Gastrocnemius medialis (tissue), 4 donors: ENCODE measurements at places on chromosomes 2 and 18. TPM values are rescaled to one million over a fixed set of nuclear protein-coding genes. Genes with fewer than 3 reads are reported as not detected.

Gene PCARE
- total RNA-seq = 0.03 TPM

Gene PDE11A
- 0.82 TPM for total RNA-seq

Gene BOK
- 4.7 TPM for total RNA-seq

Gene MRO
- not detected for total RNA-seq

Gene CXCR4
- total RNA-seq = 3.7 TPM

Gene TGFA
- 0.18 TPM for total RNA-seq

Gene KCNE4
- total RNA-seq = 4.3 TPM

Gene CFC1
- total RNA-seq = not detected

Gene PCBP1
- 292 TPM for total RNA-seq

Gene ADD2
- total RNA-seq = 0.36 TPM

Gene GTF2A1L
- total RNA-seq = not detected

- H3K4me3 ChIP-seq = no peak overlapping the region
- no peaks in the 10 kb centered on the region for H3K36me3 ChIP-seq
- H3K27me3 ChIP-seq = peaks cover 7% of the 10 kb centered on the region
- H3K27ac ChIP-seq = no peak overlapping the region
- DNase-seq = no peak
Measured at GRCh38 chr2:60629801-60630385, 76.4 kb upstream of the BCL11A start.

DNA sequence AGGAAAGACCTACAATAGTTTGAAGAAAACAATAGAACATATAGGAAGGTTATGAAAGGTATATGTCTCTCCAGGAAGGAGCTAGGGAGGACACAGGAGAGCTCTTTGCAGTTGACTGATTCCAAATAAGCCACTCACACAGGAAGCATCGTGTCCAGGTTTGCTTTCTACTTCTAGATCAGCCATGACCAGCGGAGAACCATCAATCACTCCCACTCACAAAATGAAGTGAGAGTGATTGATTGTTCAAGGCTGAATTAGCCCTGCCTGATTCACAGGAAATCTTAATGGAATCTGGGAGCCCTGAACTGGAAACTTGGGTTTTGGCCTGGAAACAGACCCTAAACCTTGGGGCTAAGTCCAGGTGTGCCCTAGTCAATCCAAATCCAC, 1292.2 kb upstream of the ZEB2 start:
- no peaks in the 10 kb centered on the region for H3K4me1 ChIP-seq
- DNase-seq = no peak
- no peaks in the 10 kb centered on the region for H3K36me3 ChIP-seq
- no peak overlapping the region for H3K4me3 ChIP-seq

DNA sequence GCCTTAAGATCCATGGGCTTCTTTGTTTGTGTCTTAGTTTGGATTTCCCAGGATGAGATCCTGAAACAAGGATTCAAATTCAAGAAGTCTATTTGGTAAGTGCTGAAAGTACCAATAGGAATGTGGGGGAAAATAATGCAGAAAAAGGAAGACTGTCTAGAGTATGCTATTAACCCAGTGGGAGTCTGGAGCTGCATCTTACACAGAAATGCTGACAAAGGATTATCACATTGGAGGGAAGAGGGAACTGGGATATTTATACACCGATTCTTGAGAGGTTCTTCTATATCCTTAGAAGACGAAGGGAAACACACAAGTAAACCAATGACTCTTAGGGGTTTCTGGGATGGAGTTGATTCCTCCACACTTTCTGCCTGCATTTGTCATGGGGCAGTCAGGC, 294.8 kb upstream of the FIGN start:
- no peak for DNase-seq
- no peaks in the 10 kb centered on the region for H3K27me3 ChIP-seq
- no peak overlapping the region for H3K27ac ChIP-seq
- no peak overlapping the region for H3K4me3 ChIP-seq
- no peaks in the 10 kb centered on the region for H3K36me3 ChIP-seq
- H3K4me1 ChIP-seq = no peaks in the 10 kb centered on the region

DNA sequence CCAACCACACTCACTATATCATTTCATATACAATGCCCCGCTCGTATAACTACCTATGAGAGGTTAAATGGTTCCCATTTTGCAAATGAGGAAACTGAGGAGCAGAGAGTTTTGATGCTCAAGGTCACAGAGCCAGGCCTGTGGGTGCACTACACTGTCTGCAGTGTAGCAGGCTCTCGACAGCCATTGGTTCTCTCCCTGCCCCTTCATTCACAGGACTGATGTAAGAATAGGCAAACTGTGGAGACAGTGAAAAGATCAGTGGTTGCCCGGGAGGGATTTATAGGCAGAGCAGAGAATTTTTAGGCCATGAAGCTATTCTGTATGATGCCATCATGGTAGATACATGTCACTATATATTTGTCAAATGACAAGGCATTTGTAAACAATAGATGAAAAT, 39.0 kb upstream of the LBH start:
- no peaks in the 10 kb centered on the region for H3K27me3 ChIP-seq
- H3K36me3 ChIP-seq = no peaks in the 10 kb centered on the region
- no peak for DNase-seq
- no peaks in the 10 kb centered on the region for H3K4me1 ChIP-seq

GRCh38 chr18:63366213-63367052, 573 bp downstream of the KDSR start:
- no peaks in the 10 kb centered on the region for H3K36me3 ChIP-seq
- peaks cover 19% of the 10 kb centered on the region for H3K4me1 ChIP-seq
- peak overlapping the region; percentile 98 for H3K27ac ChIP-seq
- no peaks in the 10 kb centered on the region for H3K27me3 ChIP-seq

DNA sequence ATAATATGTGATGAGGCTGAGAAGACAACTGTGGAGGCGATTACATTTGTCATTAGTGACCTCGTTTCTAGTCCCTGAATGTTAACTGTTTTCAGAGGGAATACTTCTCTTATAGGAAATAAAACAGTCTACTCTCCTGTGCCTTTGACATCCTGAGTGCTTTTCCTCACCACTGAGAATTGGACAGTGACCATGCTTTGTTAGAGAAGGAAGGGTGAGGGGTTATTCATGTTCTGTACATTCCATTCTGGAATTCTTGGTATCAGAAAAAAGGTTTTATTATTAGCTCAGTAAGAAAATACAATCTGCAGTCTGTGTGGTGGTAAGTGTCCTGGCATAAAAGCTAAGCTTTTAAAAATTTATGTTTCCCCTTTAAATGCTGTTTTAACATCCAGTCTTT, 58.8 kb downstream of the PARD3B start:
- H3K36me3 ChIP-seq = no peaks in the 10 kb centered on the region
- no peak overlapping the region for H3K27ac ChIP-seq
- no peak overlapping the region for H3K4me3 ChIP-seq
- DNase-seq = no peak

- no peak overlapping the region for H3K4me3 ChIP-seq
- no peak for DNase-seq
- no peaks in the 10 kb centered on the region for H3K27me3 ChIP-seq
- H3K4me1 ChIP-seq = peaks cover 11% of the 10 kb centered on the region
Measured at GRCh38 chr2:179677077-179677688, 184.2 kb downstream of the ZNF385B start.

- DNase-seq = no peak
- no peaks in the 10 kb centered on the region for H3K36me3 ChIP-seq
- no peak overlapping the region for H3K4me3 ChIP-seq
Measured at GRCh38 chr2:38444247-38444646, 67.2 kb upstream of the ATL2 start.

DNA sequence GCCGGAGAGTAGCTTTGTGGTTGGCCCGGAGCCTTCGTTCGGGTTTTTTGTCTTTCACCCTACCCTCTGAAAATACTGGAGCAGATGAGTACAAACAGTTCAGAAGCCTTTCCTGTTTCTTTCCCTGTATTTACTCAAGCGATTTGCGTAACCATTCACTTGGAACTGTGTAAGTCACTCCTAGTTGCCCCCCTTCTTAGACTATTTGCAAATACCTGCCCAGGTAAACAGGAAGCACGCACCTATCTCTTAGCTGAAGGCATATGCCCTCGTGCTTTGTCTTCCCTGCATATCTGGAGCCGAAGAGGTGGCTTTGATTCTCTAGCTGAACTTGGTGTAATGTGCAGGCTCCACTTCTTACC, 1.4 kb downstream of the KCNS3 start:
- peak overlapping the region; percentile 91 for H3K4me3 ChIP-seq
- peaks cover 30% of the 10 kb centered on the region for H3K4me1 ChIP-seq
- no peaks in the 10 kb centered on the region for H3K27me3 ChIP-seq
- H3K27ac ChIP-seq = peak overlapping the region; percentile 86
- no peak for DNase-seq

- no peak for DNase-seq
- no peaks in the 10 kb centered on the region for H3K27me3 ChIP-seq
- no peaks in the 10 kb centered on the region for H3K4me1 ChIP-seq
- H3K36me3 ChIP-seq = no peaks in the 10 kb centered on the region
- H3K4me3 ChIP-seq = no peak overlapping the region
Measured at GRCh38 chr2:219783359-219783975, 156.0 kb downstream of the SLC4A3 start.

DNA sequence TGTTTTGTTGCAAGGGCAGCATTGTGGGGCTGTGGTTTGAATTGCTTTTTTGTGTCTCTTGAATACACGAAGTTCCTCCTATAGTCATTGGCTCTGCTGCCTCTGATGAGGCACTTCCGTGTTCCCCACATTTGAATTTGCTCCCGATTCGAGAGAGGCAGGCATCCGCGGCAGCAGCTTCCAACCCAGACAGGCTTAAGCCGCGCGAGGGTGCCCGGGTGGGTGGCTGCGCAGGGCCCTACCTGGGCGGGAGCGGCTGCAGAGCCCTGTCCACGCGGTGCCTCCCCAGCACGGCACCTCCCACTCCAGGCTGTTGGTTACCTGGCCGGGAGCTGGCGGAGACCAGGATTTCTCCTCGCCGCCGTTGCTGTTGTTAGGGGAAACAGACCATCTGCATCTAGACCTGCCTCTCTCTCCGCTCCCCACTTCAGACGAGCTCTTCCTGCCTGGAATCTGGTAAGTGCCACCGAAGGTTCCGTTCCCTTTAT, 151.3 kb downstream of the NEDD4L start:
- peak overlapping the region; percentile 38 for H3K4me3 ChIP-seq
- peaks cover 6% of the 10 kb centered on the region for H3K4me1 ChIP-seq
- no peaks in the 10 kb centered on the region for H3K27me3 ChIP-seq
- DNase-seq = no peak

GRCh38 chr2:101375653-101376052, 11.7 kb downstream of the CREG2 start:
- no peaks in the 10 kb centered on the region for H3K36me3 ChIP-seq
- H3K27me3 ChIP-seq = no peaks in the 10 kb centered on the region
- no peak overlapping the region for H3K27ac ChIP-seq
- H3K4me1 ChIP-seq = no peaks in the 10 kb centered on the region
- no peak overlapping the region for H3K4me3 ChIP-seq
- no peak for DNase-seq

- no peaks in the 10 kb centered on the region for H3K36me3 ChIP-seq
- H3K27me3 ChIP-seq = no peaks in the 10 kb centered on the region
- H3K4me3 ChIP-seq = no peak overlapping the region
- H3K4me1 ChIP-seq = no peaks in the 10 kb centered on the region
- no peak overlapping the region for H3K27ac ChIP-seq
Measured at GRCh38 chr2:8623958-8624591, 57.8 kb upstream of the ID2 start.

DNA sequence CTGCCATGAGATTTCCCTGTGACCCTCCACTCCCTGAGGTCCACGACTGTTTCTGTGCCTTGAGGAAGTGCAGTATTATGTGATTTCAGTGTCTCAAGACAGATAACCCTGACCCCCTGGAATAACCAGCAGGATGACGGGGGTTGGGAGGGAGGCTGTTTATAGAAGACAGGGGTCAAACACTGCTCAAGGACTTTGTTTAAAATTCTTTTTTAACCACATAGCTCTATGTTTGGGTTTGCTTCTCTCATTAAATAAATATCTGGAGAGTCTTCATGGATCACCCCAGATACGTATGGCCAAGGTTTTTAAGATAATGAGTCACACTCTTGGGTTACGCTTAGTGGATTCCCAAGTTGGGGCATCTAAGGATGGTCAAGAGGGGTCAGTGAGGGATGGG, 523.8 kb upstream of the TNP1 start:
- no peak overlapping the region for H3K4me3 ChIP-seq
- no peak for DNase-seq
- H3K4me1 ChIP-seq = no peaks in the 10 kb centered on the region
- H3K27ac ChIP-seq = no peak overlapping the region
- H3K27me3 ChIP-seq = no peaks in the 10 kb centered on the region
- no peaks in the 10 kb centered on the region for H3K36me3 ChIP-seq

DNA sequence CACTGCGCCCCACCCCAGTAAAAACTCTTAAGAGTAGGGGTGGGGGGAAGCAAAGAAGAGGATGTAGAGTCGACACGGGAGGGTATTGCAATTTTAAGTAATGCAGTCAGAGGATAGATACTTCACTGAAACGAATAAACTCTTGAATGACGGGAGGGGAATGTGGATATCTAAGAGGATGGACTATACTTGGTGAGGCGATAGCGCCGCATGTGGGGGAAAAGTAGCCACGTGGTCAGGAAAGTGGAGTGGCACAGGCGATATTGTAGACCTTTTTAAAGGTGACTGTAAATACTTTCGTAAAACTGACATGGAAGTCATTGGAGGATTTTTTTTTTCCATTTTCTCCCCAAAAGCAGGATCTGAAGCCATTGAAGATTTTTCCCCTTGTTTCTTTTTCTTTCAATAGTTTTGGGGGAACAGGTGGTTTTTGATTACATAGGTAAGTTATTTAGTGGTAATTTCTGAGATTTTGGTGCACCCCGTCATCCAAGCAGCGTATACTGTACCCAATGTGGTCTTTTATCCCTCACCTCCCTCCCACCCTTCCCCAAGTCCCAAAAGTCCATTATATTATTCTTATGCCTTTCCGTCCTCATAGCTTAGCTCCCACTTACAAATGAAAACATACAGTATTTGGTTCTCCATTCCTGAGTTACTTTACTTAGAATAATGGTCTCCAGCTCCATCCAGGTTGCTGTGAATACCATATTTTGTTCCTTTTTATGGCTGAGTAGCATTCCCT, 13.8 kb downstream of the CLK1 start:
- H3K27ac ChIP-seq = no peak overlapping the region
- peaks cover 52% of the 10 kb centered on the region for H3K36me3 ChIP-seq
- no peak for DNase-seq
- no peaks in the 10 kb centered on the region for H3K27me3 ChIP-seq
- H3K4me3 ChIP-seq = no peak overlapping the region
- H3K4me1 ChIP-seq = no peaks in the 10 kb centered on the region
